ENCODE measurements at places on chromosomes 2 and 18. TPM values are rescaled to one million over a fixed set of nuclear protein-coding genes. Genes with fewer than 3 reads are reported as not detected.

Gene UGT1A9
- total RNA-seq, result not detected

Gene SLC4A5
- total RNA-seq, result 3.4 TPM

Gene AQP12A
- total RNA-seq, result not detected

Gene CELF4
- total RNA-seq, result not detected

Gene NEURL3
- total RNA-seq, result 1.0 TPM

- H3K36me3 ChIP-seq, result no peaks in the 10 kb centered on the region
- no peak for DNase-seq
- no peak overlapping the region for H3K4me3 ChIP-seq
- H3K27ac ChIP-seq, result no peak overlapping the region
- no peaks in the 10 kb centered on the region for H3K4me1 ChIP-seq
Measured at GRCh38 chr2:26890341-26891000, 42.5 kb downstream of the DPYSL5 start.

DNA sequence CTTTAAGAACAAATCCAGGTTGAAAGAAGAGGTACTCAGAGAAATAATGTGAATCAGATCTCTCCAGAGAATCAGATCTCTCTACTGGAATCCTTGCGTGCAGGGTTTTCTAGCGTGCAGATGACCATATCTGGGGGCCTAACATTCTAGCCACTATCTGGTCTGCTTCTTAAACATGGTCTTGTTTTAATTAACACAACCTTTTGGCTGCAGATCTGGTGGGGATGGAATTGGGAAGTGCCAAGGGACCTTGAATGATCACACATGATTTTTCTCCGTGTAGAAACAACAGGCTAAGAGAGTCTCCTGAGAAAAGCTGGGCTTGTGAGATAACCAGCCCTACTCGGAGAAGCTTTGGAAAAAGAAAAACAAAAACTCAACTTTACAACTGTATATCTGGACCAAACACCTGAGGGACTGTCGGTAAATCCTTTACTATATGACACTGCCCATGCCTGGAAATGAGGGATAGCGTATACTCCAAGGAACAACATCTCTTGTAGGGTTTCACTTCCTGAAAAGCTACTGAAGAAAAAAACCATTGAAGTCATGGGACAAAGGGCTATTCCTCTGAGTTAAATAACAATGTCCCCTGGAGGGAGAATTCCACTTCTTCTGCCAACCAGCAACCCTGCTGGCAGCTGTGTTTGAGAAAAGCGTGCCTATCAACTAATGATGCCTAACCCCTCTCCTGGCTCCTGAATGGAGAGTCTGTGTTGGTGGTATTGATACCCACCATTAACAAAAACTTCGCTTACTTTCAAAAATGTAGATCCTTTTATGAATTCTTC, 171.0 kb upstream of the REV1 start:
- H3K27ac ChIP-seq, result no peak overlapping the region
- no peaks in the 10 kb centered on the region for H3K4me1 ChIP-seq

DNA sequence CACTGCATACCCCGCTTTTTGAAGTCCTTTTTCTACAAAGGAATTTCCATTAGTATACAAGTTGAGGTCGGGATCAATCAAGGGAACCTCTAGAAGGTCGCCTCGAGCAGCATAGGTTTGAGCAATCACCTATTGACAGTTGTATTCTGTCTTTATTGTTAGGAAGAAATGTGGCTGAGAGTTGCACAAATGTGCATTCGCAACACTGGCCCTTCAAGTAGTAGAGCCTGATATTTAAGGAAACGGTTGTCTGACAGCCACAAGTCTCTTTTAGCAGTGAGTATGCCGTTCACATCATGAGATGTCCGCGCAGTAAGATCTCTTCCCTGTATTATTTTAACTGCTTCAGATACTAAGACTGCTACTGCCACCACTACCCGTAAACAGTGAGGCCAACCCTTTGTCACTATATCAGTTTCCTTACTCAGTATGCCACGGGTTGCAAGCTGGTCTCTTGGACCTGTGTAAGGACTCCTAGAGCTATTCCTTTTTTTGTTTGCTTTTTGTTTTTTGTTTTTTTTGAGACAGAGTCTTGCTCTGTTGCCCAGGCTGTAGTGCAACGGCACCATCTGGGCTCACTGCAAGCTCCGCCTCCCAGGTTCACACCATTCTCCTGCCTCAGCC, 10.0 kb upstream of the STARD7 start:
- H3K4me1 ChIP-seq, result no peaks in the 10 kb centered on the region
- DNase-seq, result no peak
- H3K27me3 ChIP-seq, result no peaks in the 10 kb centered on the region

- no peaks in the 10 kb centered on the region for H3K36me3 ChIP-seq
- H3K4me3 ChIP-seq, result no peak overlapping the region
- no peaks in the 10 kb centered on the region for H3K4me1 ChIP-seq
- no peak overlapping the region for H3K27ac ChIP-seq
- peaks cover 5% of the 10 kb centered on the region for H3K27me3 ChIP-seq
Measured at GRCh38 chr2:120654381-120655134, 81.1 kb upstream of the GLI2 start.

- no peak overlapping the region for H3K4me3 ChIP-seq
- H3K36me3 ChIP-seq, result peaks cover 3% of the 10 kb centered on the region
- peaks cover 4% of the 10 kb centered on the region for H3K27me3 ChIP-seq
- no peaks in the 10 kb centered on the region for H3K4me1 ChIP-seq
- DNase-seq, result no peak
Measured at GRCh38 chr2:240419271-240419670, 16.2 kb upstream of the GPC1 start.

GRCh38 chr18:3530807-3531206, 80.8 kb downstream of the TGIF1 start:
- H3K4me1 ChIP-seq, result peaks cover 13% of the 10 kb centered on the region
- H3K36me3 ChIP-seq, result no peaks in the 10 kb centered on the region
- no peak overlapping the region for H3K4me3 ChIP-seq
- no peaks in the 10 kb centered on the region for H3K27me3 ChIP-seq

DNA sequence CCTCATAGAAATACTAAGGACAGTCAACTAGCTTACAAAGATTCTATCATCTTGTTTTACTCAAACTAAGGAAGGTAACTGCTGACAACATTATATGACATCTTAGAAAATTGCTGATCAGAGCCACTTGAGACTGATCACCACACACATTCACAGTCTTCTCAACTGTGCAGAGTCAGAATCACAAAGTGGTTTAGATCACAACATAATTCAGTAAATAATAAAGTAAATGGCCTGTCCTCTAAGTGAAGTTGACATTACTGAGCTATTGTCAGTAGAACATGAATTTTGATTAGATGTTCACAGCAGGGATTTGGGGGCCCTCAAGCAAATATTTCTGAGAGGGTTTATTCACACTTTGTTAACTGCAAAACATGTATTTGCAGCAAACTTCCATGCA, 28.5 kb downstream of the NOL4 start:
- no peaks in the 10 kb centered on the region for H3K36me3 ChIP-seq
- no peaks in the 10 kb centered on the region for H3K27me3 ChIP-seq
- H3K4me3 ChIP-seq, result no peak overlapping the region
- no peak overlapping the region for H3K27ac ChIP-seq
- DNase-seq, result no peak
